ENCODE measurements at places on chromosomes 2 and 18.
A peak's percentile ranks its signal among the peaks of the same experiment; 100 is the strongest.

- no peak for DNase-seq
Measured at GRCh38 chr2:21757805-21758430, 634.1 kb downstream of the TDRD15 start.

GRCh38 chr2:120763508-120763907 lies 27.8 kb downstream of the GLI2 start:
- DNase-seq, result peak; percentile 1

DNA sequence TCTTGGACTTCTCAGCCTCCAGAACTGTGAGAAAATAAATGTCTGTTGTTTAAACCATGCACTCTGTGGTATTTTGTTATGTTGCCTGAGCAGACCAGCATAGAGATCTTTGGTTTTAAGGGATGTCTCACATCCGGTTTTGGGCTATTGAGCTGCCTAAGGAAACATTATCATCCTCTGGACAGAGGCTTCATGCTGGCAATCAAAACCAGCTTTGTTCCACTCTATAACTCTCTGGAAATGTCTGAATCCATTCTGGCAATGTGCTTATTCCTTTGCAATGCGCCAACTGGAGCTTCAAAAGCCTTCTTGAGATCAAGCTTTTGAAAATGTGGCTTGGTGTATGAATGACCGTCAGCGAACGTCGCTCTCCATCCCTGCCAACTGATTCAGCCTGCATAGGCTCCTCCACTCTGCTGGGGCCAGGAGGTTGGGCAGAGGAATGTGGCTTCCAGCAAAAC lies 183.6 kb upstream of the MGAT5 start:
- no peak for DNase-seq

GRCh38 chr2:164242409-164242808 lies 378.9 kb downstream of the GRB14 start:
- no peak for DNase-seq

GRCh38 chr18:33232318-33232626 lies 208.2 kb downstream of the CCDC178 start:
- DNase-seq, result no peak

DNA sequence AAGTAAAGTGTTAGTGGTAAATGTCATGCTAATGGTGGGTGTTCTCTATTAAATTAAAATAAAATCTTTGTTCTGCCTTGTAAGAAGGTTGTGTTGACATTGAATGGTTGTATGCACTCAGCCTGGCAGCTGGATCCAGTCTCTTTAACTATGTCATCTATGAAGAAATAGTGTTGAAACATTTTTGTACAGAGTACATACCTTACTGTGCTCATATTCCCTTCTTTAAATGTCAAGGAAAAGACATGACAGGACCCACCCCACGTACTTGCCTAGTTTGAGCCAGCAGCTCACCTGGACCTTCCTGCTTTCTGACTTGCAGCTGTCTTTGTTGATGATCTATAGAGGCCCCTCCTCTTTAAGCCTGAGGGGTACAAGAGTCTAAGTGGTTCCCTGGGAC lies 85.6 kb upstream of the ST3GAL5 start:
- DNase-seq, result no peak

All from activated CD4-positive, alpha-beta T cell treated with anti-CD3 and anti-CD28 coated beads for 36 hours (primary cell).